ENCODE measurements at places on chromosomes 13 and 19. TPM values are rescaled to one million over a fixed set of nuclear protein-coding genes. Genes with fewer than 3 reads are reported as not detected.

DNA sequence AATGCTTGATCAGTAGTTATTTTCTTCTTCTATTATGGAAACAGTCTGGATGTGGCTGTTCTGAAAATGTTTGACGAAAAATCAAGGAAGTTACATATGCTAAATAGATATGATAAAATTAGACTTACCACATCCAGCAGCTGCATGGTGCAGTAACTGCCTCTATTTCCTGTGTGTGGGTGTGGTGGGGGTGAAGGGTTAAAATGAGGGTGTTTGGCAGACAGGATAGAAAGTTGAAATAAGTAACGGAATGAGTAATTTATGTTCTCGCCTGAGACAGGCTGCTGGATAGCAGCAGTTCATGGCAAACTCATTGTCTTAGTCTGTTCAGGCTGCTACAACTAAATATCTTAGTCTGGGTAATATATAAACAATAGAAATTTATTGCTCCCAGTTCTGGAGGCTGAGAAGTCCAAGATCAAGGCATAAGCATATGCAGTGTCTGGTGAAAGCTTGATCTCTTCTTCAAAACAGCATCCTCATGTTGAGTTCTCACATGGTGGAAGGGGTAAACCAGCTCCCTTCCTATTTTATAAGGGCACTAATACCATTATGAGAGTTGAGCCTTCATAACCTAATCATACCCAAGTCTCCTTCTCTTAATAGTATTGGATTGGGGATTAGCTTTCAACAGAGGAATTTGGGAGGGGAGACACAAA lies 1248.9 kb downstream of the SLITRK5 start:
- DNase-seq, result no peak

ATP4B gene
- total RNA-seq, result not detected

GRCh38 chr19:46953955-46954501 lies 65.6 kb upstream of the NPAS1 start:
- no peak for DNase-seq

GRCh38 chr19:17389957-17390664 lies 3.9 kb downstream of the CCDC194 start:
- no peak for DNase-seq

DNA sequence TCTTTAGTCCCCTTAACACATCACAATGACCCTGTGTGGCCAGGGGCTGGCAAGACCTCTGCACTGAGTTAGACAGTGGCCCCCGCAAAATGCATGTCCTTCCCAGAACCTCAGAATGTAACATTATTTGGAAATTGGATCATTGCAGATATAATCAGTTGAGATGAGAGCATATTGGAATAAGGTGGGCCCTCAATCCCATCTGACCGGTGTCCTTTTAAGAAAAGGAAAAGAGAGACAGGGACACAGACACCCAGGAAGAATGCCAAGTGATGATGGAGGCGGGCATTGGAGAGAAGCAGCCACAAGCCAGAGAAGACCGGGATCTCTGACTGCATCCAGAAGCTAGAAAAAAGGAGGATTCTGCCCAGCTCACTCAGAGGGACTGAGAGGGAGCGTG lies 1.8 kb downstream of the FAM187B start:
- no peak for DNase-seq

SLC25A41 gene
- total RNA-seq, result 0.10 TPM

DNA sequence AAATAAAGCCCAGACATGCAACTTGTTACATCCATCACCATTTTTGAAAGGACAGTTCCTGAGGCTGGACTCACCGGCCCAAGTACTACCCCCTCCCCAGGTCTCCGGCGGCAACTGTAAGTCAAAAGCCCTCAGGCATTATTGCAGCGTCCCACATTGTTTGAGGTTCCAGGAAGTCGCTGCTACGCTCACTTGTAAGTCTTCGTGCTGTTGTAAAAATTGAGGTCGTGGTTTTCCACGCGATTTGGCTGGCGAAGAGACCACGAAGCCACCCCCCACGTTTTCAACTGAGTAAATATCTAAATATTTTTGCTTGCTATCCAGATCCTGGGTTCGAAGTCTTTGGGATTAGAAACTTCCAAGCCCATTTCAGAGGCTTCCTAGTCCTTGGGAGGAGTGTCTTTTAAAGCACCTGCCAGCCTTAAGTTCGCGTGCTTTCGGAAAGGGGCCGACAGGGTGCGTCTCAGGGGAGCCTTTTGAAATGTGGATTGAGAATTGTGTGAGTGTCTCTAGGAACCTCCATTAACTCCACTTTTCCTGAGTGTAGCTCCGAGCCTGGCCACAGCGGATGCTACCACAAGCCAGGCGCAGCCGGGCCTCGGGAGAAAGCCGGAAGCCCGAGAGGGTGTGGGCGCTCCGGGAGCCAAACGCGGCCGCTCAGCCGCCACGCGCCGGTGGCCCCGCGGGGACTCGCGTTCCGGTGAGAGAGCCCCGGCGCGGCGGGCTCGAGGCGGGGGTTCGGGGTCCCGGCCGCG lies 434 bp upstream of the FNDC3A start:
- DNase-seq, result peak; percentile 48

KPNA3 gene
- total RNA-seq, result 57.9 TPM

KLK14 gene
- total RNA-seq, result not detected

DNA sequence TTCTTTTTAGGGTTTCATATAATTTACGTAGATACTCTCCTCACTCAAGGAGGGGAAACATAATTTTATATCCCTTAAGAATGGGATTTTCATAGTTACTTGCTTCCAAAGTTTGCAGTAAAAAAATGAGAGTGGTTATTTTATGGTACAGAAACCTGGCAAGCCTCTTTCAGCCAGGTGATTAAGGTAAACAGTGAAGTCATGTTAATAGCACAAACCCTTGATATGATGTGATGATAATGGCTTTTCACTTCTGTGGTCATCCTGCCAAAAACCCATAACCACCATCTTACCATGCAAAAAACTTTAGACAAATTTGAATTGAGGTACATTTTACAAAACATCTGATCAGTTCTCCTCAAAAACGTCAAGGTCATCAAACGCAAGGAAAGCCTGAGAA lies 517.8 kb downstream of the SLITRK5 start:
- DNase-seq, result no peak

CCDC124 gene
- total RNA-seq, result 25.0 TPM

ZNF582 gene
- total RNA-seq, result 4.2 TPM

OR7G1 gene
- not detected for total RNA-seq

CEACAM4 gene
- total RNA-seq, result not detected

GRCh38 chr19:15507068-15508034 lies 974 bp upstream of the CYP4F22 start:
- no peak for DNase-seq

GRCh38 chr13:102830646-102831045 lies 15.2 kb upstream of the ERCC5 start:
- no peak for DNase-seq

- no peak for DNase-seq
These were observed 21.2 kb downstream of the CAPN12 start for GRCh38 chr19:38722947-38723605.

GRCh38 chr13:112181336-112182067 lies 114.6 kb downstream of the SOX1 start:
- no peak for DNase-seq

DNA sequence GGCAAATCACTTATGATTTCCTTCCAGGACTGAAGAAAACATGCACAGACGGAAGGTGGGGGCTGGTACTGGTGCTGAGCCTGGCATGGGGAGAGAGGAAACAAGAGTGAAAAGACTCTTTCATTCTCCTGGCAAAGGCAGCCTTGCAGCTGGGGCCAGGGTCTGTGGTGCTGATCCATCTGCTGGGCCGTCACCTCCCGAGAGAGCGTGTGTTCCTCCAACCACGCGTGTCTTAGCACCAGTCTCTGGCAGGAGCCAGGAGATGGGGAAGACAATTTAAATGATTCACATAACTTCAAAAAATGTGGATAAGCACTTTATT lies 23.9 kb upstream of the SPART start:
- no peak for DNase-seq

TRAPPC6A gene
- 22.4 TPM for total RNA-seq

CGB2 gene
- 1.0 TPM for total RNA-seq

GRCh38 chr19:20385061-20385460 lies 180.5 kb downstream of the ZNF737 start:
- no peak for DNase-seq

DNA sequence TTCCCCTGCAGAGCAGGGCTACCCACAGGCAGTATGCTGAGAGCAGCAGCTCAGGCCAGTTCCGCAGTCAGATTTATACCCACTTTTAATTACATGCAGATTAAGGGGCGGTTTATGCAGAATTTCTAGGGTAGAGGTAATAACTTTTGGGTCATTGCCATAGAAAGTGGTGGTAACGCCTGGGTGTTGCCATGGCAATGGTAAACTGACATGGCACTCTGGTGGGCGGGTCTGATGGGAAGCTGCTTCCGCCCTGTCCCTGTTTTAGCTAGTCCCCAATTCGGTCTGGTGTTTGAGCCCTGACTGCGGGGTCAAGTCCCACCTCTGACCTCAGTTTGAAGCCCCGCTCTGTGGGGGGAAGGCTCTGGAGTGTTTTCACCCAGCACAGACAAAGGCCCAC lies 141.1 kb upstream of the VSTM2B start:
- DNase-seq, result no peak

GZMM gene
- total RNA-seq, result not detected

DNA sequence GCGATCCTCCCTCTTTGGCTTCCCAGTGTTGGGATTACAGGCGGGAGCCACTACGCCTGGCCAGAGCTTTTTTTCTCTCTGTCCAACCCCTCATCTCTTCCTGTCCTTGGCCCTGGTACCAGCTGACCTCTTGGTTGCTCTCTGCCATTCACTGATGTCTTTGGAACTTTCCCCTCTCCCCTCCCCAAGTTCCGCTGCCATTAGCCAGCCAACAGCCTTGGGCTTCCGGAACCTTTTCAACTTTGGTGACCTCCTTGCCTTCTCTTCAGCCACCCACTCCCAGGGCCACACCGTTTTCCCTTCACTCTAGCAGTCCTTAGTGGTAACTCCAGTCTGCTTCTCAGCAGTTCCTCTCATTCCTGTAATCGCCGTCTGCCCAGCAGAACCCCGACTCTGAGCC lies 4.3 kb downstream of the WTIP start:
- no peak for DNase-seq

DNA sequence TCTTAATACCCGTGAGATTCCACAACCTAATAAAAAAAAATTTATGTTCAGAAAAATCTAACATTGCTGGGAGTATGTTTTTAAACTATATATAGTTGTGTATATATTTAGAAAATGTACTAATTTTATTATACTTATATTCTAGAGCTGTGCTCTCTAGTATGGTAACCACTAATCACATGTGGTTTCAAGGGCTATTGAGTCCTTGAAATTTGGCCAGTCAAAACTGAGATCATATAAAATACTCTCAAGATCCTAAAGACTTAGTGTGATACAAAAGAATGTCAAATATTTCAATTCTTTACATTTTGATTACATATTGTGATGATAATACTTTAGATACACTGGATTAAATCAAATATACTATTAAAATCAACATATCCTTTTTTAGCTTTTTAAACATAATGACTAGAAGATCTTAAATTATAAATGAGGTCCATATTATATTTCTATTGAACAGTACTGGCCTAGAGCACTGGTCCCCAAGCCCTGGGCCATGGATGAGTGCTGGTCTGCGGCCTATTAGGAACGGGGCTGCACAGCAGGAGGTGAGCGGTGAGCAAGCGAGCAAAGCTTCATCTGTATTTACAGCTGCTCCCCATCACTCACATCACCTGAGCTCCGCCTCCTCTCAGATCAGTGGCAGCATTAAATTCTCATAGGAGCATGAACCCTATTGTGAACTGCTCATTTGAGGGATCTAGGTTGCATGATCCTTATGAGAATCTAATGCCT lies 176.5 kb upstream of the NBEA start:
- DNase-seq, result peak; percentile 41

DNA sequence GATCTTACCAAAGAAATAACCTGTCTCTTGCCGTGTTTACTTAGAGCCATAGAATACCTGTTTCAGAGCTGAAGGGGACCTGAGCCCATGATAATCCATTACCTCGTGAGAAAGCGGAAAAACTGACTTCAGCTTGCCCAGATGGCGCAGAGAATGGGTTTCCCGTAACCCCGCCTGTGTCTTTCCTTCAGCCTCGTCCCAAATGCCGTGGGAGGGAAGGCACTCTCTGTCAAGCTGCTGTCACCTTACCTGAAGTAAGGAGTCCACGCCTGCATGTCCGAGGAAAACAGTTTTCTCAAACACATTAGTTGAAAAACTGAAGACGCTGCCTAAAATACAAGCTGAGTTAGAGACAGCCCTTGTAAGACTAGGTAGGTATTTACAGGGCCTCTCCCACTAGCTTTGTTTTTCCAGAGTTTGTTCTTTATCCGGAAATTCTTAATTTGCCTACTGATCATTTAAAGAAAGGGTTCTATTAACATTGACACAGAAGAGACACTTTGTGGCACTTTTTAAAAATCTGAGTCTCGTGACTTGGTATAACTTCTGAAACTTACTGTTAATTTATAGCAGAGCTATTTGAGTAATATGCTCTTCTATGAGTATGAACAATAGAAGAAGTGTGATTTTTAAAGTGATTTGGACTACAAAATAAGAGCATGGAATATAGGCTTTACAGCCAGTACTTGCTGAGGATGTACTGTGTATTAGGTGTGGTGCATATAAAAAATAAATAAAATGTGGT lies 1.3 kb upstream of the INTS6 start:
- DNase-seq, result peak; percentile 13

GRCh38 chr13:95791084-95791722 lies 114.3 kb downstream of the DNAJC3 start:
- no peak for DNase-seq

DNA sequence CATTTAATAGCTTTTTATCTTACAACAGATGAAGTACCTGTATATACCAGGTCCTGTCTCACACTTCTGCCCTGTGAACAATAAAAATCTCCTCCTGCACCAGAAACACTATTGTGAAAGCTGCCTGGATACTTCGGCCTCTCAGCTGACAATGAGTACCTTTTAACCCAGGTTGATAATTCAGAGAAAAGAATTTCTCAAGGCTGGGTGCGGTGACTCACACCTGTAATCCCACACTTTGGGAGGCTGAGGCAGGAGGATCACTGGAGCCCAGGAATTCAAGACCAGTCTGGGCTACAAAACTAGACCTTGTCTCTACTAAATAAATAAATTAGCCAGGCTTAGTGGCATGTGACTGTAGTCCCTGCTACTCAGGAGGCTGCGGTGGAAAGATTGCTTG lies 65.3 kb upstream of the TM9SF2 start:
- peak; percentile 48 for DNase-seq

DNA sequence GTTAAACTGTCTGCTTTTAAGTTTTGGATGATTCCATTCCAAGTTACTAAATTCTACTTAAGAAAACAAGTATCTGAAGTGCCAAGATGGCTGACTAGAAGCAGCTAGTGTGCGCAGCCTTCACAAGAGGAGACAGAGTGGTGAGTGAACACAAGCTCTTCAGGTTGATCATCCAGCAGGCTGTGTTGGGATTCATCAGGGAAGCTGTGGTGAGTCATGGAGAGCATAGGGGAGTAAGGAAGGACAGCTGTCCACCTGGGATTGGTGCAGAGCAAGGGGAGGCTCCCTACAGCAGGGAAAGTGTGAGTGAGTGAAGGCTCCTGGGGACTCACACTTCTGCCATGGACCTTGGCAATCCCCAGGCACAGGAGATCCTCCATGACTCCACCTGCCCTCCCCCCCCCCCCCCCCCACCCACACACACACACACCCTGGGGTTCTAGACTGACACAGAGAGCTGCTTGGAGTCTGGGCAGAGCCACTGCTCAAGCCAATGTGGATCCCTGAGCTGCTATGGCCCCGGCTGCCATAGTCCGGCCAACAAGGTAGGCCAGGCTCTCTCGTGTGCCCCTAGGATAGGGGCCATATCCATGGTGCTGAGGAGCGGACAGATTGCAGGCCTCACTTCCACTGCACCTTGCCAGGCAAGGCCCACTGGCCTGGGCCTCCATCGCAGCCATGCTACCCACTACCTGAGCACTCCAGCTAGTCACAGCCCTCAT lies 23.5 kb downstream of the SLC25A15 start:
- DNase-seq, result peak; percentile 80

All from renal cortical epithelial cell (primary cell).